Stimulated activated CD4-positive, alpha-beta T cell treated with anti-CD3 and anti-CD28 coated beads, Interleukin-1b, Interleukin-23, amount 100 ng/mL, for 24 hours (primary cell): ENCODE measurements at places on chromosomes 2 and 18.

GRCh38 chr2:120810639-120811038 is 75.0 kb downstream of the GLI2 start:
- no peak for DNase-seq

DNA sequence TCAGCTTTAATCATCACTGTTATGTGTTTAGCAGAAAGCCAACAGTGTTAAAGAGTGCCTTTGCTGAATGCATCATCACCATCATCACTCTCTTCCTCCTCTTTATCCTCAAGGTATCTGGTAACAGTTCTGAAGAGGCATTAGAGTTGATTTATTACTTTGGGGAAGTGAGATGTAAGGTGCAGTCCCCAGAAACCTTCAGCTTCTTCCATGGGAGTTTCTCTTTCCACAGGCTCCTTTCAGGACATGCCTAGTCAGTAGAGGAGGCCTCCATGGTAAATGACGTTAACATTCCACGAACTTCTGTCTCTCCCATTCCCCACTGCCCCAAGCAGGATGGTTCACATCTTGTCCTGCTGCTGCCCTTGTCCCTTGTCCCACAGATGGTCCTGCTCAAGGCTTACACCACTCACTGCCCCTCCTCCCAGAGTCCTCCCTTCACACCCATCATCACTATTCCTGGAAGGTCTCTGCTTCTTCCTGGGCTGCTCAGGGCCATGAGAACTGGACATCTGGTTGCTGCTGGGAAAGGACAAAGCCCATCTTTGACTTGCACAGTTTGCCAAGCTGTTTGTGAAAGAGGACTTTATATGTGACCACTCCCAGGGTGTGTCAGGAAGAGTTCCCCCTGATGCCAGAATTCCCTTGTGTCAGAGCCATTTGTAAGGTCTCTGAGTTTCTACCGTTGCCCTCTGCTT is 5.3 kb upstream of the REG1A start:
- no peak for DNase-seq

DNA sequence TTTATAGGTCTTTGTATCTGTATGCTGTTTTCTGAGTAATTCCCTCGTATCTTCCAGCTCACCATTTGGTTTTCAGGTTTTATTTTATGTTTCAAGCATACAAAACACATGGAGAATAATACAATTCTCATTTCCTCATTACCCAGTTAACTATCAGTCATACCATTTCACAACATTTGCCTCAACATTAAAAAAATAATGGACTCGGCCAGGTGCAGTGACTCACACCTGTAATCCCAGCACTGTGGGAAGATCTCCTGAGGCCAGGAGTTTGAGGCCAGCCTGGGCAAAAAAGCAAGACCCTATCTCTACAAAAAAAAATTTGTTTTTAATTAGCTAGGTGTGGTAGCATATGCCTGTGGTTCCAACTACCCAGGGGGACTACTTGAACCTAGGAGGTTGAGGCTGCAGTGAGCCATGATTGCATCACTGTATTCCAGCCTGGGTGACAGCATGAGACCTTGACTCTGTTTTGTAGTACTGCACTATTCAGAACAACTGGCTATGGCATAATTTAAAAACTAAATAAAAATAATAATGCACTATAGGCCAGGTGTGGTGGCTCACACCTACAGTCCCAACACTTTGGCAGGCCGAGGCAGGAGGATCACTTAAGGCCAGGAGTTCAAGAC is 20.3 kb downstream of the NPC1 start:
- no peak for DNase-seq

- DNase-seq, result no peak
These were observed 291.6 kb downstream of the ALPK2 start for GRCh38 chr18:58337285-58337684.
